Fibroblast of the aortic adventitia (primary cell): ENCODE measurements at places on chromosomes 1 and 21. TPM values are rescaled to one million over a fixed set of nuclear protein-coding genes. Genes with fewer than 3 reads are reported as not detected.

The TTC39A gene
- total RNA-seq, result 0.25 and 2.0 TPM in 2 replicates

The PIGR gene
- total RNA-seq, result not detected in 2 replicates

The MAN1C1 gene
- 6.6 and 32.0 TPM in 2 replicates for total RNA-seq

The NPHS2 gene
- total RNA-seq, result not detected in 2 replicates

The BNIPL gene
- 0.18 and 0.33 TPM in 2 replicates for total RNA-seq

The NUDT17 gene
- 5.2 and 8.3 TPM in 2 replicates for total RNA-seq

The RBP7 gene
- not detected in 2 replicates for total RNA-seq

The CCDC17 gene
- 0.72 and 4.0 TPM in 2 replicates for total RNA-seq

The C1orf141 gene
- total RNA-seq, result 0.65 TPM in 1 of 2 replicates, not detected in the other

The RCSD1 gene
- 0.57 TPM in 1 of 2 replicates, not detected in the other for total RNA-seq

The PGLYRP4 gene
- not detected in 2 replicates for total RNA-seq

The OLFML2B gene
- 12.0 and 14.5 TPM in 2 replicates for total RNA-seq

The GPR25 gene
- total RNA-seq, result not detected in 2 replicates

The SGIP1 gene
- 2.1 and 21.1 TPM in 2 replicates for total RNA-seq

The G0S2 gene
- total RNA-seq, result 23.0 and 146 TPM in 2 replicates

The VWA5B1 gene
- total RNA-seq, result not detected in 2 replicates

The LDLRAD2 gene
- total RNA-seq, result 0.08 and 0.09 TPM in 2 replicates

The TFF2 gene
- not detected in 2 replicates for total RNA-seq
